ENCODE measurements at places on chromosomes 3 and 15. TPM values are rescaled to one million over a fixed set of nuclear protein-coding genes. Genes with fewer than 3 reads are reported as not detected.

- H3K36me3 ChIP-seq: no peaks in the 10 kb centered on the region
- H3K27ac ChIP-seq: no peak overlapping the region
- H3K4me3 ChIP-seq: no peak overlapping the region
- H3K27me3 ChIP-seq: peaks cover 14% of the 10 kb centered on the region
- no peak for DNase-seq
- no peaks in the 10 kb centered on the region for H3K4me1 ChIP-seq
These were observed 217.1 kb downstream of the AGBL1 start for GRCh38 chr15:86296769-86297168.

DNA sequence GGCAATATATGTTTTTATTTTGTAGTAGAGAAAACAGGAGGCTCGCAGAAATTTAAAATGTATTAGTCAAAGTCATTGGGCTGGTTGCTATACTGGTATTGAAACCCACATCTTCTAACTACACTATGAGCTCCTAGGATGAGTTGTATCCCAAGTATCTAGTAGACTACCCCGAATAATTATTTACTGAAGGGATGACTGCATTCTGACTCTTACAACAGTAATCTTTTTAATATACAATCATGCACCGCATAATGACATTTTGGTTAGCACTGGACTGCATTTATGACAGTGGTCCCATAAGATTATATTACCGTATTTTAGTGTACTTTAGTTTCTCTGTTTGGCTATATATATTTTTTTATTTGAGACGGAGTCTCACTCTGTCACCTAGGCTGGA is 15.3 kb downstream of the PIGB start:
- no peaks in the 10 kb centered on the region for H3K4me1 ChIP-seq
- no peak for DNase-seq
- H3K4me3 ChIP-seq: no peak overlapping the region
- no peak overlapping the region for H3K27ac ChIP-seq
- no peaks in the 10 kb centered on the region for H3K27me3 ChIP-seq
- H3K36me3 ChIP-seq: peaks cover 19% of the 10 kb centered on the region

- H3K36me3 ChIP-seq: no peaks in the 10 kb centered on the region
- no peak overlapping the region for H3K4me3 ChIP-seq
- DNase-seq: no peak
- no peak overlapping the region for H3K27ac ChIP-seq
These were observed 50.9 kb upstream of the CHRNB4 start for GRCh38 chr15:78691851-78692421.

DNA sequence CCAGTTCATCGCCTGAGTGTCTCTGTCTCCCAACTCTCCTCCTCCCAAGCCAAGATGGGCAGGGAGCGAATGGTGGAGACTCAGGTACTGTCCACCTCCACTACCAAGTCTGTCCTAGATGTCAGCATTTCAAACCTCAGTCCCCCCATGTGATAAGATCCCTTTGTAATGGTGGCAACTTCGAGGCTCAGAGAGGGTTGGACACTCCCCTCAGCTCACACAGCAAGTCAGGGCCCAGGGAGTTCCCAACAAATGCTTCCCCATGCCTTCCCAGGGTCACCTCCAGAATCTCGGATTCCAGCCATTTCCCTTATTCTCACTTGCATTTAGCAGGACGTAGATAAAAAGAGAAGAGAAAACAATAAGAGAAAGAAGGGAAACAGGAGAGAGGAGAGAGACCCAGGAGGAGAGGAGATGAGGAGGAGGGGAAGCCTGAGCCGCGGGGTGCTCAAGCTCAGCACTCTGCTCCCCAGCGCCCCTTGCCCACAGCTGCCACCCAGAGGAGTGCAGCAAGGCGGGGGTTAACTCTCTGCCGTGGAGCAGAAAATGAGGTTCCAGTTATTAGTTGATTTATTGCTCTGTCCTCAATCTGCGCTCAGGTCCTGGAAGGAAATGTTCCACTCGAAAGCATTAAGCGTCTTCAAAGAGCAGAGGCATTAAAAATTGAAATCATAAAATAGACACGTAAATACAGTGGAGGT is 84.1 kb upstream of the LINGO1 start:
- no peaks in the 10 kb centered on the region for H3K4me1 ChIP-seq
- no peaks in the 10 kb centered on the region for H3K36me3 ChIP-seq
- H3K27ac ChIP-seq: no peak overlapping the region

- no peak overlapping the region for H3K4me3 ChIP-seq
- peaks cover 60% of the 10 kb centered on the region for H3K4me1 ChIP-seq
- no peaks in the 10 kb centered on the region for H3K27me3 ChIP-seq
- H3K27ac ChIP-seq: no peak overlapping the region
These were observed 14.3 kb downstream of the TLE3 start for GRCh38 chr15:70083418-70083817.

DNA sequence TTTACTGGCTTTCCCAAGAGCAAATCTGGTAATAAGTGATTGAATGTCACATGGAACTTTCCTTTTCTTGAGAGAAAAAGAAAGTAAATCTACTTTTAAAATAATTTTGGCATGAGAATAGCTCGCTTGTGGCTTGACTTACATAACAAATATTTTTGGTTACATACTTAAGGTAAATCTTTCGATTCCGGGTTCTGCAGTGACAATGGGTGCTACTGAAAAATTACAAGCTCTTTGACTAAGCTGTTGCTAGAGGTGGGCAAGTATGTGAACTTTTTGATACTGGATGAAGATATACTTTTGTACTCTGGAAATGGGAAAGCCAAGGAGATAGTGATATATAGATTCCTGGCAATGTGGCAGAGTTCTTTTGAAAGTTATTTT is 51.9 kb upstream of the OTOL1 start:
- no peaks in the 10 kb centered on the region for H3K36me3 ChIP-seq
- H3K4me1 ChIP-seq: no peaks in the 10 kb centered on the region
- peaks cover 12% of the 10 kb centered on the region for H3K27me3 ChIP-seq
- no peak overlapping the region for H3K4me3 ChIP-seq

DNA sequence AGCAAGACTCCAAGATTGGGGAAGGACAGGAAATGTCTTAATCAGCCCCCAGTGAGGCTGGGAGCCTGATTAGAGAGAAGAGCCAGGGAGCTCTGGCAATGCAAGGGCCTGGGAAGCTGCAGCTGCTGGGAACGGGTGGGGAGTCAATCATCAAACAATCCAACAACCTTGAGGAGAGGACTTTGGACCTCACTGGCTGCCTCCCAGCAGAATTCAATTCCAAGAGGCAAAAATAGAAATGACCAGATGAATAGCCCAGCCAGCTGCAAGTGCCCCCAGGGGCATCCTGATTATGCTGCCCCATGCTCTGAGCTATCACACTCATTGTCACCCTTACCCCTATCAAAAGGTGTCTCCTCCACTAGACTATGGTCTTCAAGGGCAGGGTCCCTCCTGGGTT is 6.1 kb upstream of the HOMER2 start:
- no peaks in the 10 kb centered on the region for H3K36me3 ChIP-seq
- no peak for DNase-seq
- H3K4me3 ChIP-seq: no peak overlapping the region
- no peaks in the 10 kb centered on the region for H3K4me1 ChIP-seq
- no peak overlapping the region for H3K27ac ChIP-seq

GRCh38 chr15:71575474-71576045 is 234.8 kb upstream of the NR2E3 start:
- H3K4me1 ChIP-seq: no peaks in the 10 kb centered on the region
- DNase-seq: no peak
- no peak overlapping the region for H3K27ac ChIP-seq
- peaks cover 25% of the 10 kb centered on the region for H3K27me3 ChIP-seq

DNA sequence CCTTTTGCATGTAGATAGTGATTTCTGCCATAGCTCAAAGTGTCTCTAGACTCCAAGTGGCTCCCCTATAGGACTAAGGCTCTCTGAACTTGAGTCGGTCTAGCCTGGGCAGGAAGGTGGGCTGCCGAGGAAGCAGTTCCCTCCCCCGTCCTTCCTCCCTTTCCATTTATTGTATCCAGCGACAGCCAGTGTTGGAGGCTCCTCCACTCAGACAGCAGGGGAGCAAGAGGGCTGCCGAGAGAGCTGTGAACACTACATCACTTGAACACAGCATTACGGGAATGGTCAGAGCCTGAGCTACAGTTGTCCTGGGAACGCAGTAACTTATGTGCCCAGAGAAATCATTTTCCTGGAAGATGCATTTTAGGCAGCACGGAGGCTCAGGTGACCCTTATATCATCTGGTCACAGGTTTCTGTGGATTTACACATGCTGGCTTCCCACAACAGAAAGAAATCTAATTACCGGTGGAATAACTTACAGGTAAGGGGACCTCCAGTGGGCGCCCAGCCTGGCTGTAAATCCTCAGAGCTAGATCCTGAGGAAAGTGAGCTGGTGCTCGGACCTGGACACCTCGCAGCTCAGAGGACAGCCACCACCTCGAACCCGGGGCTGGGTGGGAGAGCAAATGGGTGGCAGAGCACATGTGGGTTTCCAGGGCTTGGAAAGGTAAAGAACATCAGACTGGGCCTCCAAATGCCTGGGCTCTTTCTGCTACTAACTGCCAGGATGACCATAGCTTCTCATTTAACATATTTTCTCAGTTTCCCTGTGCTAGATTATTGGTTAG is 197.1 kb downstream of the UACA start:
- no peak overlapping the region for H3K4me3 ChIP-seq
- H3K36me3 ChIP-seq: no peaks in the 10 kb centered on the region
- no peak for DNase-seq
- H3K27ac ChIP-seq: no peak overlapping the region
- H3K27me3 ChIP-seq: no peaks in the 10 kb centered on the region

- no peak overlapping the region for H3K27ac ChIP-seq
- peaks cover 2% of the 10 kb centered on the region for H3K36me3 ChIP-seq
- no peaks in the 10 kb centered on the region for H3K4me1 ChIP-seq
- H3K27me3 ChIP-seq: peaks cover 2% of the 10 kb centered on the region
- no peak for DNase-seq
These were observed 57.7 kb upstream of the CTNNB1 start for GRCh38 chr3:41141433-41142167.

DNA sequence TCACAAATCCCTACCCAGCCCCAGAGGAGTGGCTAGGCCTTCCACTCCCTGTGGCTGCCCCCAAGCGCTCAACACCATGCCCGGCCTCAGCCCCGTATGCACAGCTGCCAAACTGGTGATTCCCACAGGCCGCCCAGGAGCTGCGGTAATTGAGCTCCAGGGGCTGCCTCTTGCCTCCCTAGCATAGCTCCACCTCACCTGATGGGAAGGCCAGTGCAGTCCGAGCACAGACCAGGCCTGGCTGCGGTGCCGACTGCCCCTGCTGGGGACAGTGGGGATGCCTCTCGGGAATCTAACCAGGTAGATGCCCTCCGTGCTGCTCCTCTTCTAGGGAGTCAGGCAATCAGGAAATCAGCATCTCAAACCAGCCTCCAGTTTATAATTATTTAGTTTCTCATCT is 25.9 kb downstream of the SCN5A start:
- no peaks in the 10 kb centered on the region for H3K4me1 ChIP-seq
- H3K27ac ChIP-seq: no peak overlapping the region
- H3K36me3 ChIP-seq: no peaks in the 10 kb centered on the region
- H3K27me3 ChIP-seq: no peaks in the 10 kb centered on the region
- no peak for DNase-seq
- no peak overlapping the region for H3K4me3 ChIP-seq

- no peaks in the 10 kb centered on the region for H3K4me1 ChIP-seq
- H3K27me3 ChIP-seq: peaks cover 7% of the 10 kb centered on the region
- no peaks in the 10 kb centered on the region for H3K36me3 ChIP-seq
- H3K4me3 ChIP-seq: no peak overlapping the region
- DNase-seq: no peak
- no peak overlapping the region for H3K27ac ChIP-seq
These were observed 206.7 kb downstream of the ZNF621 start for GRCh38 chr3:40731445-40731844.

- H3K4me1 ChIP-seq: peaks cover 22% of the 10 kb centered on the region
- H3K4me3 ChIP-seq: no peak overlapping the region
- no peaks in the 10 kb centered on the region for H3K27me3 ChIP-seq
- no peak for DNase-seq
- no peak overlapping the region for H3K27ac ChIP-seq
These were observed 30.7 kb upstream of the ANPEP start for GRCh38 chr15:89845305-89845893.

The BCL2A1 gene
- total RNA-seq: 103 TPM

The SLCO3A1 gene
- total RNA-seq: 5.8 TPM

The SUSD5 gene
- total RNA-seq: not detected

The CDHR4 gene
- total RNA-seq: 0.32 TPM

The ARHGAP31 gene
- total RNA-seq: 9.2 TPM

Measured in activated CD4-positive, alpha-beta T cell treated with anti-CD3 and anti-CD28 coated beads for 36 hours (primary cell).